ENCODE measurements at places on chromosomes 1 and 21. TPM values are rescaled to one million over a fixed set of nuclear protein-coding genes. Genes with fewer than 3 reads are reported as not detected.
A peak's percentile ranks its signal among the peaks of the same experiment; 100 is the strongest.

DNA sequence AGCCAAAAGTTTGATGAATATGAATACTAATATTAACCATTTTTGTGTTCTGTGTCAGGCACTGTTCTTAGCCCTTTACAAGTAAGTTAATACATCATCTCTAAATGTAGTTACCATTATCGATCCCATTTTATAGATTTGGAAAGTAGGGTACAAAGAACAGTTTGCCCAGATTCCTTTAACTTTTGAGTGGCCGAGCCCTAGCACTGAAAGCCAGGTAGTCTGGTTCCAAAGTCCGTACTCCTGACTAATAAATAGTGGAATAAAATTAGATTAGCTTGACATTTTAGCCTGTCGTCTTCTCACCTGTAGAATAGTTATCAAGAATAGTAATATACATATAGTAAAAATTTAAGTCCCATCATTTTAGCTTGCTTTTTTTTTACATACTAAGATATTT lies 70.6 kb downstream of the PTBP2 start:
- no peak overlapping the region for H3K27ac ChIP-seq
- no peaks in the 10 kb centered on the region for H3K4me1 ChIP-seq
- H3K27me3 ChIP-seq, result no peaks in the 10 kb centered on the region
- no peak overlapping the region for H3K4me3 ChIP-seq

The MATN1 gene
- total RNA-seq, result not detected

DNA sequence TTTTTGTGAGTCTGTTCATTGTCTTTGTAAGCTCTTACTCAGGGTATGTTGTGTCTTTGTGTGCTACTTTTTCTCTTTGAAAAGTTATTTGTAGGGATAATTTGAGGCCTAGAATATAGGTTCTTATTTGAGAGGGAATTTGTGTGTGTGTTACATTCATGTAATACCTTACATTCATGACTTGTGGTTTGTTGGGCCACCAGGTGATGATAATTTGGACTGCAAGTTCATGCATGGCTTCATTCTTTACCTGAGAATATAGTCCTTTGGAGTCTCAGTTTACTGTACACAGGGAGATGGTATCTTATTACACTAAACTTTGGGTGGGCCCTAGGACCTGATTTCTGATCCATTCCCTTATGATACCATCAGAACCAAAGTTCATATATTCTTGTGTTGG lies 51.8 kb upstream of the FASLG start:
- no peak overlapping the region for H3K27ac ChIP-seq
- peaks cover 79% of the 10 kb centered on the region for H3K36me3 ChIP-seq
- H3K4me3 ChIP-seq, result no peak overlapping the region
- no peaks in the 10 kb centered on the region for H3K27me3 ChIP-seq
- no peak for DNase-seq
- H3K4me1 ChIP-seq, result peaks cover 5% of the 10 kb centered on the region

DNA sequence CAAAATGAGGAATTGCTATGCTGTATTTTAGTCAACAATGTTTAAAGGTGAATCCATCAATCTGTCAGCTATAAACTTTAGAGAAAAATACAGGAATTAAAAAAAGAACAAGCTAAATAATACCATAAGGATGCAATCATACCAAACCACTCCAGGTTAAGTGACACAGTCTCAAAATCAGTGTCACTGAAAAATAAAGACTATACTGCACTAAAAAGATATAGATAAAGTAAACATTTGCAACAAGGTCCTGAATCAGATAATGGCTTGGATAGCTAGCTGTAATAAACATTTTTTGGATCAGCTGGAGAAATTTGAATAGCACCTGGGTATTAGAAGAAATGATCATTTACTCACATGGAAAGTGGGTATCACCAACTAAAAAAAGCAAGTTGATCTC lies 7.8 kb downstream of the GPBP1L1 start:
- H3K27me3 ChIP-seq, result no peaks in the 10 kb centered on the region
- peaks cover 12% of the 10 kb centered on the region for H3K36me3 ChIP-seq
- no peak for DNase-seq
- no peak overlapping the region for H3K27ac ChIP-seq
- H3K4me1 ChIP-seq, result peaks cover 4% of the 10 kb centered on the region

GRCh38 chr1:227922501-227923352 lies 25.0 kb downstream of the WNT9A start:
- no peak for DNase-seq
- H3K4me3 ChIP-seq, result no peak overlapping the region
- H3K27ac ChIP-seq, result peak overlapping the region; percentile 24
- H3K4me1 ChIP-seq, result peaks cover 8% of the 10 kb centered on the region

DNA sequence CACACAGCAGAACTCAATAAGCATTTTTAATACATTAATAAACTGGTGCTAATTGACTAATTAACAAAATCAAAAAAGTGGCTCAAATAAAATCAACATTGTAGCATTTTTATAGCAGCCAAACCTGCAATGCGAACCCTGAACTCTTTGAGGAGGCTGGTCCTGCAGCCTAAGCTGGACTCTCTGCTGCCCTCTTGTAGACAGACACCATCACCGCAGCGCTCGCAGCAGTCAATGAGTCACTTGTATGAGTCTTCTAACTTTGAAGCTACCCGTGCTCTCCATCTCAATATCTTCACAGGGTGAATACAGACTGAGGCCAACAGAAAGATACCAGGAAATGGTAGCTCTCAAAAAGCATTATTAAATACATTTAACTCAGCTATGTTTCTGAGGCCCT lies 9.7 kb upstream of the KRTAP7-1 start:
- peak; percentile 89 for DNase-seq
- no peak overlapping the region for H3K4me3 ChIP-seq
- no peaks in the 10 kb centered on the region for H3K27me3 ChIP-seq
- H3K36me3 ChIP-seq, result no peaks in the 10 kb centered on the region
- no peaks in the 10 kb centered on the region for H3K4me1 ChIP-seq
- H3K27ac ChIP-seq, result no peak overlapping the region

The SELE gene
- total RNA-seq, result not detected

The SPRR2E gene
- not detected for total RNA-seq

GRCh38 chr1:110475362-110476027 lies 24.5 kb downstream of the PROK1 start:
- no peak overlapping the region for H3K27ac ChIP-seq
- peak; percentile 87 for DNase-seq

All from endodermal cell (in vitro differentiated cells).